ENCODE measurements at places on chromosomes 3 and 15. TPM values are rescaled to one million over a fixed set of nuclear protein-coding genes. Genes with fewer than 3 reads are reported as not detected.

GRCh38 chr3:67654844-67655177 is 399 bp upstream of the SUCLG2 start:
- no peak for DNase-seq

DNA sequence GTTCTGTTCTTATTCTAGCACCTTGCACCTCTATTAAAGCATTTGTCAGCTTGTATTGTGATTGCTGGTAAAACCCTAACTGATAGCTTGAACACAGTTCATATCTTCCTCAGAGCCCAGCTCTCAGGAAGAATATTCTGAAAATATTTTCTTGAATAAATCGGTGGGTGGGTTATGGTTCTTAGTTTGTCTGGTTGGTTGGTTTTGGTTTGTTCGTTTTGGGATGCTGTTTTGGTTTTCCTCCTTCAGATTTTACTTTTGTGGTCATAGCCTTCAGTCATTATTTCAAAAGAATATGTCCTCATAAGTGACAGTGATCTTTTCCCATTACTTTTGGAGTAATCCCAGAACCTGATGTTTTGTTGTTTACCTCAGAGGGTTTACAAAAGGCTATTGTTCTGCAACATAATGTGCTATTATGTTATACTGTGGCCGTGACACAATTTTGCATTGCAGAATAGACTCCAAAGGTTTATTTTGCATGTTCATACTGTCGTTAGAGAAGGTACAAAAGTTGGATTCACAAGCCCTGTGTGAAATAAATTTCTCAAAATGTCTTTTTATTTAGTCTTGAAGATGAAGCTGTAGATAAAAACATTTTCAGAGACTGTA is 2.7 kb upstream of the TMEM87A start:
- DNase-seq: no peak

DNA sequence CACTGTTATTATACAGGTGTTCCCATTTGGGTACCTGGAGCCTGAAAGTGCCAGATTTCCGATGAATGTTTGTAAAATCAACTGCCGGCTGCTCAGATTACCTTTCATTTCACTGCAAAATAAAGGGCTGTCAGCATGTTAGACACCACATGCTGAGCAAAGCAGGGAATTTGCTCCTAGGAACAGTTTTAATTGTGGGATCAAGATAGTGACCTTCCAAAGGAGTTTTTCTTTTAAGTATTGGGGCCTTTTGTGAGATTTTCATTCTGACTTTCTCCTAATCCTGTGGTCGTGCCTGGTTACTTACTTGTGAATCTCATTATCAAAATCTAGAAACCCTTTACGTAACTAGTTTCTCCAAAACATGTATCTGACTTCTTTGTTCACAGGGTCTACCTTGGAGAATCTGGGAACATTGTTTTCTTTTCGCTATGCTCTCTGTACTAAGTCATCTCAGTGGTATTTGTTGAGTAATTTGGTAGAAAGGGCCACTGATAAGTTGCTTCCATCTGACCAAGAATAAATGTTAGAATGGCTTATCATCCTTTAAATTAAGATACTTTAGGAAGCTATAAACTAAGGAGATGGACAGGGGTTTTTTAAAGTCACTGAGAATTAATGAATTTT is 40.8 kb upstream of the LRTM1 start:
- no peak for DNase-seq

DNA sequence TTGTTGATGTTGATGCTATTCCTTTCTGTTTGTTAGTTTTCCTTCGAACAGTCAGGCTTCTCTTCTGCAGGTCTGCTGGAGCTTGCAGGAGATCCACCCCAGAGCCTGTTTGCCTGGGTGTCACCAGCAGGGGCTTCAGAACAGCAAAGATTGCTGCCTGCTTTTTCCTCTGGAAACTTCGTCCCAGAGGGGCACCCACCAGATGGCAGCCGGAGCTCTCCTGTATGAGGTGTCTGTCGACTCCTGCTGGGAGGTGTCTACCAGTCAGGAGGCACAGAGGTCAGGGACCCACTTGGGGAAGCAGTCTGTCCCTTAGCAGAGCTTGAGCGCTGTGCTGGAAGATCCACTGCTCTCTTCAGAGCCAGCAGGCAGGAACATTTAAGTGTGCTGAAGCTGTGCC is 303.2 kb downstream of the ZIC1 start:
- no peak for DNase-seq

COL8A1 gene
- 2.3 TPM for total RNA-seq

GOLGA8Q gene
- total RNA-seq: not detected

ATP13A4 gene
- total RNA-seq: 54.9 TPM
